HS-5 (cell line): ENCODE measurements at places on chromosomes 7 and 10.

GRCh38 chr10:81603106-81603620, 271.8 kb upstream of the NRG3 start:
- DNase-seq: no peak

GRCh38 chr10:124539935-124540641, 78.5 kb downstream of the LHPP start:
- no peak for DNase-seq

DNA sequence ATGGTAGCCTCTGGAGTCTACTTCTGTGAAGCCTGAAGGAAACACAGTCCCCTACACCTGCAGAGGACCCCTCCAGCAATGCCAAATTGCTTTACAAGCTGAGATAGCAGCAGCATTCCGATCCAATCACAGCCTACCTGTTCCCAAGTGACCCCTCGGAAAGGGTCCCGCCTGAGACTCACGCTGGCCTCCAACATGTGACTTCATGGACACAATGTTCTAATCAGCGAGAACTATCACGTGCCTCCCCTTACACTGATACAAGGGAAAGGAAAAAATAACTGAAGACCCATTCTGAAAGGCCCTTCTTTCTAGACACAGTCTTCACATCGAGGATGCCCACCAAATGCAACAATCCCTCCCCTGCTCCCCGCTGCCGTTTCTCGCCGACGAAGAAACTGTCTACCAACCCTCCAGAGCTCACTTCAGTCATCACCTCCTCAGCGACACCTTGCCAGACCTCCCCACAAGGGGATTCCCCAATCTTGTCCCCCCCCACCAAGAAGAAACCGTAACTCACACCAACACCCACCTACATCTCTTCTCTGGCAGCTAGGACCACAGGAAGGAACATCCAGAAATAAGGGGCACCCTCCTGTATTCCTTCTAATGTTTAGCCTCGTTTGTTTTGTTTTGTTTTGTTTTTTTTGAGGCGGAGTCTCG, 1.8 kb downstream of the SNX8 start:
- no peak for DNase-seq

DNA sequence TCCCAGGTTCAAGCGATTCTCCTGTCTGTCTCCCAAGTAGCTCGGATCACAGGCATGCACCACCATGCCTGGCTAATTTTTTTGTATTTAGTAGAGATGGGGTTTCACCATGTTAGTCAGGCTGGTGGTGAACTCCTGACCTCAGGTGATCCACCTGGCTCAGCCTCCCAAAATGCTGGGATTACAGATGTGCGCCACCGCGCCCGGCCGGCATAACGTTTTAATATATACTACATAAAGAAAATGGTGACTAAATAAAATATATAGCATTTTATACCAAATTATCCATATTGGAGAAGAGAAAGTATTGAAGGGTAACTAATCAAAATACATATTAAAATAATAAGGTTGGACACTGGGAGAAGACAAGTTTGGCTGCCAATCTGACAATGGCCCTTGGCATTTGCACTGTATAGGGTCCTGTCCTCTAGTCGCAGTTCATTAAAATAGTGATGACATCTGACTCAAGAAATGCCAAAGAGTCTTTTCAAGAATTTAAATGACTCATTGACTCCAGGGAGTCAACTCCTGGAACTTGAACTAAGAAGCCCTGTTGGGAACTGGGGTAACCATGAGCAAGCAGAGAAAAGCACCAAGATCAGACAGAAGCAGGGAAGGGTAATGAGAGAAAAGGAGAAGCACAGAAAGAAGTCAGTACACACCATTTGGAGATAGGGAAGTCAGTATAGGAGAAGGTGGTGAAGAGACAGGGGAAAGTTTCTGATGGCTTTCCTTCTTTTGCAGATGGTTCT, 91.1 kb downstream of the CH25H start:
- peak; percentile 46 for DNase-seq

DNA sequence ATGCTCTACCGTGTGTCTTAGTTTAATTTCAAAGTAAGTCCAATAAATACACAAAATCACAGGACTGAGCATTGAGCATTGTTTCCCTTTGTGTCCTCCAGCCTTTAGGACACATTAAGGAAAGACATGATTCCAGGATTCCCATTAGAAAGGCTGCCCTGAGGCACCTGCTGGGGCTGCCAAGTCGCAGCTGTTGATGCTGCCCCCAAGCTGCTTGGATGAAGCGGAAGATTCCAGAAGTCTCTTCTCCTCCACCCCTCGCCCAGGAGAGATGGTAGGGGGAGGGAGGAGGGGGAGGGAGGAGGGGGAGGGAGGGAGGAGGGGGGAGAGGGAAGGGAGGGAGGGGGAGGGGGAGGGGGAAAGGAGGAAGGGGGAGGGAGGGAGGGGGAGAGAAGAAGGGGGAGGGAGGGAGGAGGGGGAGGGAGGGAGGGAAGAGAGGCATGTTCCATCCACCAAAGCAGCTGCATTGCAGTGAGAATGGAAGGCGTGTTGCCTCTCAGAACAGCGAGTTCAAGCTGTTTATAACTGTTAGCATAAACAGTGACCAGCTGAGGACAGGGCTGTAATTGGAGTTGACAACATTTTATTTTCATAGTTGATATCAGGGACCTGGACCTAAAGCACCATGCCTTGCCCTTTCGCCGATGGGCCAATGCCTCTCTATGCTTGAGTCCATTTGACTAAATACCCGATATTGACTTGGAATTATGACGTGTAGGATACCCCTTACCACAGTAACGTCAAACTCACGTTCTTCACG, 67.3 kb downstream of the DIP2C start:
- DNase-seq: no peak
